CD8-positive, alpha-beta memory T cell (primary cell): ENCODE measurements at places on chromosomes 7 and 10. TPM values are rescaled to one million over a fixed set of nuclear protein-coding genes. Genes with fewer than 3 reads are reported as not detected.
A peak's percentile ranks its signal among the peaks of the same experiment; 100 is the strongest.

DNA sequence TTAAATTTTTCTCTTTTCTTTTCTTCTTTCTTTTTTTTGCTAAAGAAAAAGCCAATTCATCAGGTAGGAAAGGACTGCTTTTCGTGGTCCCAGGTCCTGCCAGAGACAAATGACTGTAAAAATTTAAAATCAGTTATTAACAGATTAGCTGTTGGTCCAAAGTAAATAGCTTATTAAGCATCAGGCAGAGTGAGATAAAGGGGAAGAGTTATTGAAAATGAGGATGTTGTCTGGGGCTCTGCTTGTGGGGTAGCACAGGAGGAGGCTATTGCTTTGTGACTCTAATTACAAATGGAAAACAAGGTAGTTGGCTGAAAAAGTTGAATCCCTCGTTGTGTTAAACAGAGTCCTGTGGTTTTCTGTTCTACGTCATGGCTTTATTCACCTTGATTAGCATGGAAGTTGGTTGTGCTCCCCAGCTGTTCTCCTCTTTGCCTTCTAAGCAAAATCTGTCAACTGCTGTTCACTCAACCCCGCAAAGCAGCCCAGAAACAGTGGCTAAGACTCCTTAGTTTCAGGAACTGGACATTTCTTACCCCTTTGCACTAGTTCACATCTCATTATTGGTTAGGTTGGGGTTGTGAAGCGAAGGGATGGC, 128.9 kb downstream of the SNX10 start:
- H3K27me3 ChIP-seq: no peaks in the 10 kb centered on the region
- no peak for DNase-seq
- H3K4me1 ChIP-seq: no peaks in the 10 kb centered on the region
- no peak overlapping the region for H3K27ac ChIP-seq
- H3K36me3 ChIP-seq: no peaks in the 10 kb centered on the region

GRCh38 chr7:77967429-77967828, 168.9 kb downstream of the PHTF2 start:
- H3K4me3 ChIP-seq: no peak overlapping the region
- H3K4me1 ChIP-seq: no peaks in the 10 kb centered on the region
- no peak overlapping the region for H3K27ac ChIP-seq
- no peak for DNase-seq

DNA sequence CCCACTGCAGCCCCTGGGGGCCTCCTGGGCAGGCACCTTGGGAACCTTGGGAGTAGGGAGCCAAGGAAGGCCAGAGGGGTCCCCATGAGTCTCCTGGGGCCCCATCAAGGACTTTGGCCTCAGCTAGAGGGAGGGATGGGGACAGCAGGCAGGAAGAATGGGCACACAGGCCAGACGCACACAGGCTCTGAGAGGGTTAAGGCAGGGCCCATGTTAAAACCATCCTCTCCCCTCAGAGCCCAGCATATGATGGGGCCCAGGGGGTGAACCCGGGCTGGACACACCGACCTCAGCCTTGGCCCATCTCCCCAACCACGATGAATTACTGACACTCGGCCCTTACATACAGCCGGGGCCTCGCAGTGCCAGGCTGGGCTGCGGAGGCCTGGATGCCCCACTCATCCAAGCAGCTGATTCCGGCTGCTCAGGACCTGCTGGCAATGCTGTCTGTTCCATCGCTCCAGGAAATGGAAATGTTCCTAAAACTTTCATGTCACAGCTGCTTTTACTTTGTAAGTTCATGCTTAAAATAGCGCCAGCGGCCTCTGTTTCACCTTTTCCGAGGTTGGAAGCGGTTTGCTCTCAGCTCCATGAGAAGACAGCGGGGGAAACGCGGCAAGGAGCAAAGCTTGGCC, 17.3 kb upstream of the INPP5A start:
- no peaks in the 10 kb centered on the region for H3K4me1 ChIP-seq
- no peak overlapping the region for H3K4me3 ChIP-seq
- no peaks in the 10 kb centered on the region for H3K36me3 ChIP-seq
- no peak for DNase-seq

DNA sequence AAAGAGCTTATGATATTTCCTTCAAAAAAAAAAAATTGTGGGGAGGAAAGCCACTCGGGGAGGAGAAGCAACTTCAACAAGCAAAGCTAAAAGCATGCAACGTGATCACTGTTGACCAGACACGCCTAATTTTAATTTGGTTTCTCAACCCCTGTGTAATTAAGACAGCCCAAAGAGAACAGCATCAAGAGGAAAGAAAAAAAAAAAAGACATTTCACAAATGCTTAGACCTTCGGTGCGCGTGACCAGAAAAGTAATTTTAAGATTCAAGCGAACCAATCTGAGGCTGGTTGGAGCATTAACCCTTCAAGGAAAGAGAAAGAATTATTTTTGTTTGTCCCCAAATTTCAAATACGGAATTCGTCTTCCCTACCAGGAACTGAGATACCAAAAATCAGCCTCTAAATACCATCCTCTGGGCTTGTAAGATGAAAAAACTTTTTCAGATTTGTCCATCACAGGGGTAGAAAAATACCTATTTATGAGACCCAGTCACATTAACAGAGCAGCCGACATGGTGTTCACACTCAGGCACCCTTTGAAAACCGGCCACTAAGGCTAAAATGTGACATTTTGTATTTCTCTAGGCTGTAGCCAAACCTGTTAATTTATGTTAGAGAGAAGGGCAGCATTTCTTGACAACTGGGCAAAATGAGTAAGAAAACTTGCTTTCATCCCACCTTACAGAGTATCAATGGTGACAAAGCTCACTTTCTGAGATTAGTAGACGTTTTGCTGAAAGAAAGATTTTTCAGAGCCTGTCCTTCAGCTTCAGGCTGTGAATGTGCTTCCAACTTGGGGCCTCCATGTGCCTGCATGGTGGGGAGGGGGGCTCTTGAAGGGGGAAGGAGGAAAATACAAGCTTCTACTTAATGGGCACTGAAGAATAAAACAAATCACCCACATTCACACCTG, 179.9 kb upstream of the KLF14 start:
- peaks cover 90% of the 10 kb centered on the region for H3K4me1 ChIP-seq
- peak overlapping the region; percentile 80 for H3K4me3 ChIP-seq
- DNase-seq: no peak
- no peaks in the 10 kb centered on the region for H3K36me3 ChIP-seq
- no peaks in the 10 kb centered on the region for H3K27me3 ChIP-seq

- no peak for DNase-seq
- no peaks in the 10 kb centered on the region for H3K27me3 ChIP-seq
- peaks cover 48% of the 10 kb centered on the region for H3K4me1 ChIP-seq
- no peak overlapping the region for H3K4me3 ChIP-seq
These were observed 3.6 kb downstream of the CCNY start for GRCh38 chr10:35339942-35340341.

GRCh38 chr10:132774181-132774901, 11.6 kb downstream of the NKX6-2 start:
- DNase-seq: no peak
- H3K27me3 ChIP-seq: no peaks in the 10 kb centered on the region
- no peaks in the 10 kb centered on the region for H3K36me3 ChIP-seq
- H3K4me3 ChIP-seq: no peak overlapping the region
- H3K4me1 ChIP-seq: no peaks in the 10 kb centered on the region
- H3K27ac ChIP-seq: no peak overlapping the region

GRCh38 chr10:74227697-74228424, 76.8 kb downstream of the ADK start:
- H3K27ac ChIP-seq: peak overlapping the region; percentile 22
- no peaks in the 10 kb centered on the region for H3K36me3 ChIP-seq
- DNase-seq: no peak
- H3K4me1 ChIP-seq: peaks cover 16% of the 10 kb centered on the region
- no peak overlapping the region for H3K4me3 ChIP-seq

- peaks cover 25% of the 10 kb centered on the region for H3K4me1 ChIP-seq
- H3K27ac ChIP-seq: no peak overlapping the region
- no peak for DNase-seq
- no peaks in the 10 kb centered on the region for H3K27me3 ChIP-seq
- no peaks in the 10 kb centered on the region for H3K36me3 ChIP-seq
- no peak overlapping the region for H3K4me3 ChIP-seq
These were observed 33.6 kb upstream of the KMT2E start for GRCh38 chr7:104980440-104980839.

- H3K4me3 ChIP-seq: no peak overlapping the region
- no peak for DNase-seq
- H3K4me1 ChIP-seq: no peaks in the 10 kb centered on the region
- H3K36me3 ChIP-seq: no peaks in the 10 kb centered on the region
These were observed 209.7 kb downstream of the TEX36 start for GRCh38 chr10:125473143-125473793.

DNA sequence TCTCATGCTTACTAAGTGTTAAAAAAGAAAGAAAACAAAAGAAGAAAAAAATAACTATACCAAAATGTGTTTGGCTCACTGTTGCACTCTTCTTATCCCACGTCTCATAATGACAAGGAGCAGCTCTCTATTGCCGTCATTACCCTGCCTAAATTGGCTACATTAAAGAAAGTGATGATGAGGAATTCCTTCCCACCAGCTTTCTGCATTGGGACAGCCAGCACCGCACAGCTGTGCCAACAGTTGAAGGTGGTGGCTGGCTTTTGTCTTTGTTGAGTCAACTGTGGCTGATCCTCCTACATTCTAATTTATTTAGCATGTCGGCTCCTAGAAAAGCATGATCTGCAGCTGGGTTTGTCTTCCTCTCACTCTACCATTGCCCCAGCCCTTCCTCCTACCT, 751.8 kb downstream of the KCNMA1 start:
- H3K36me3 ChIP-seq: no peaks in the 10 kb centered on the region
- H3K4me3 ChIP-seq: no peak overlapping the region
- no peak for DNase-seq
- no peak overlapping the region for H3K27ac ChIP-seq
- H3K4me1 ChIP-seq: no peaks in the 10 kb centered on the region
- H3K27me3 ChIP-seq: no peaks in the 10 kb centered on the region

DNA sequence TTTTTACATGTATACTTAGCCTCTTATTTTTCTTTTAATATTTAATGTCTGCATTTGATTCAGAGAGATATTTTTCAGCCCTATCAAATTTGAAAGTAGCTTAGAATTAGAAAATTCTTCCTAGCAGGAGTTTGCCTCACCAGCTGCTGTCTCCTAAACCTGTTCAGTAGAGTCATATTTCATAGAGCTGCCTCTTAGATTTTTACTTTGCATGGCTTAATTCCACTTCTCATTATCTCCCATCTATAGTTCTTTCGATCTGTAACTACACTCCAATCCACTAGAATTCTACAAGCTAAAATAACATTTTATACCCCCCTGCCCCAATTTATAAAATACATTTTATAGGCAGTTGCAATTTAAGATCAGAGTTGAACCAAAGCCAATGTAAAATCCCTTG, 227.0 kb downstream of the ANK3 start:
- H3K27me3 ChIP-seq: no peaks in the 10 kb centered on the region
- no peak for DNase-seq
- no peaks in the 10 kb centered on the region for H3K36me3 ChIP-seq
- H3K4me3 ChIP-seq: no peak overlapping the region
- H3K27ac ChIP-seq: no peak overlapping the region

- H3K4me3 ChIP-seq: no peak overlapping the region
- no peak for DNase-seq
- no peaks in the 10 kb centered on the region for H3K4me1 ChIP-seq
- no peak overlapping the region for H3K27ac ChIP-seq
These were observed 484.7 kb upstream of the NRP1 start for GRCh38 chr10:33819206-33819605.

DNA sequence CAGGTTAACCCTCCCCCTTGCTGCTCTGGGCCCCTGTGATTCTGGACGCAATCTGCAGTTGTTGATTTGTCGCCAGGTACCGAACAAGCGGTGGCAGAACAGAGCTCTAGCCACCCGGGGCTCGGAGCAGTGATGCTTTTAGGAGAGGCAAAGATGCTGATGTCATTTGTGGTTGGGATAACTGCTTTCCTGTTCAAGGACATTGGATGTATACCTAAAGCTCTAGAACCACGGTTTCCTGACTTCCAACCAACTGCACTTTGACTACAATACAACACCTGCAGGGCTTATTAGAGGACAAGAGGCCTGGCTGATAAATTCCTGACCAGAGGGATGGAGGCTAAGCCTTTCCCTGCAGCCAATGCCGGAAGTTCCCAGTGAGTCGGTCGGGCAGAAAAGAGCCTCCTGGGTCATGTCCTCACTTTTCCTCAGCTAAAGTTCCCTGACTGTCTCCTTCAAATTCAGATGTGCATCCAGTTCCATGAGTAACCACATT, 6.5 kb upstream of the RBM20 start:
- H3K27me3 ChIP-seq: peaks cover 4% of the 10 kb centered on the region
- no peak for DNase-seq
- no peaks in the 10 kb centered on the region for H3K36me3 ChIP-seq
- H3K27ac ChIP-seq: no peak overlapping the region
- H3K4me3 ChIP-seq: no peak overlapping the region

GRCh38 chr7:136919820-136920219, 51.4 kb downstream of the CHRM2 start:
- no peak overlapping the region for H3K4me3 ChIP-seq
- H3K36me3 ChIP-seq: no peaks in the 10 kb centered on the region
- H3K27me3 ChIP-seq: no peaks in the 10 kb centered on the region
- no peak overlapping the region for H3K27ac ChIP-seq
- no peak for DNase-seq

GRCh38 chr7:80231707-80232106, 97.1 kb downstream of the GNAI1 start:
- DNase-seq: no peak
- no peaks in the 10 kb centered on the region for H3K27me3 ChIP-seq
- H3K27ac ChIP-seq: no peak overlapping the region
- H3K4me1 ChIP-seq: no peaks in the 10 kb centered on the region

GRCh38 chr7:37494926-37495325, 46.3 kb upstream of the ELMO1 start:
- no peaks in the 10 kb centered on the region for H3K36me3 ChIP-seq
- H3K27ac ChIP-seq: no peak overlapping the region
- no peaks in the 10 kb centered on the region for H3K27me3 ChIP-seq
- H3K4me3 ChIP-seq: no peak overlapping the region
- H3K4me1 ChIP-seq: no peaks in the 10 kb centered on the region
- DNase-seq: no peak

DNA sequence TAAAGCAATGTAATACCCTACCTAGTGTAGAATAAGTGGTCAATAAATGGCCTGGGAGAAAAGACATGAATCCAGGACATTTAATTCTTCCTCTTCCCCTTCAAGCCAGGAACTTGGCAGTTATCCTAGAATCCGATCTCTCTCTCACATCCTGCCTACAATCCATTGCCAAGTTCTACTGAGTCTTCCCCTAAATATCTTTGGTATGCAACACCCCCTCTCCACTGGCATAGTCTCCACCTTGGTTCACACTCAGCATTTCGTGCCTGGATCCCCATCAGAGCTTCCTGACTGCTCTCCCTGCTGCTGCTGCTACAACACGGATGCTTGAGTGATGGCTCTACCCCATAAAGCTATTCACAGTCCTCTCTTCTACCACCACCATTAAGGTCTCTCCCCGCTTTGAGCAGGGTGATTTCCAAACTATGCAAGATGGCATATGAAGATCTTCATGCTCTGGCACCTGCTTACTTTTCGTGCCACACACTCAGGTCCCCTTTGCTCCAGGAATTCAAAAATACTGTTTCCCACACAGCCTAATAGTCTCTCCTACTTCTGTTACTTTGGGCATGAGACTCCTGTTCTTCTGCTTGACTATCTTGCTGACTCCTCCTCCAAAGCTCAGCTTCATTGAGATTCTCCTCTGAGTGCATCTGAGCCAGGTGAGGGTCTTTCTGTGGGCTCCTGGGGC, 4.8 kb downstream of the ANK3 start:
- H3K36me3 ChIP-seq: no peaks in the 10 kb centered on the region
- no peaks in the 10 kb centered on the region for H3K27me3 ChIP-seq
- no peaks in the 10 kb centered on the region for H3K4me1 ChIP-seq
- DNase-seq: no peak

KNDC1 gene
- total RNA-seq: not detected

ZNF680 gene
- total RNA-seq: 11.1 TPM

AMZ1 gene
- total RNA-seq: not detected

LBX1 gene
- total RNA-seq: not detected

PIP gene
- total RNA-seq: not detected

GIMAP7 gene
- 51.4 TPM for total RNA-seq

ZFAND2A gene
- 27.8 TPM for total RNA-seq

FFAR4 gene
- total RNA-seq: not detected
